ENCODE measurements at places on chromosomes 3 and 15. TPM values are rescaled to one million over a fixed set of nuclear protein-coding genes. Genes with fewer than 3 reads are reported as not detected.

The ZMYND10 gene
- total RNA-seq, result 2.6 TPM

The REC114 gene
- total RNA-seq, result not detected

The PIGZ gene
- total RNA-seq, result 10.5 TPM

GRCh38 chr3:159791336-159791735 is 197.3 kb upstream of the IL12A start:
- no peak overlapping the region for H3K27ac ChIP-seq
- H3K36me3 ChIP-seq, result no peaks in the 10 kb centered on the region
- no peaks in the 10 kb centered on the region for H3K27me3 ChIP-seq
- H3K4me3 ChIP-seq, result no peak overlapping the region

GRCh38 chr3:16060358-16060852 is 114.1 kb upstream of the GALNT15 start:
- H3K36me3 ChIP-seq, result no peaks in the 10 kb centered on the region
- no peak overlapping the region for H3K4me3 ChIP-seq
- H3K4me1 ChIP-seq, result no peaks in the 10 kb centered on the region
- peak overlapping the region; percentile 86 for H3K27ac ChIP-seq

- H3K36me3 ChIP-seq, result no peaks in the 10 kb centered on the region
- H3K27ac ChIP-seq, result no peak overlapping the region
- H3K4me3 ChIP-seq, result no peak overlapping the region
- no peak for DNase-seq
- H3K27me3 ChIP-seq, result no peaks in the 10 kb centered on the region
- no peaks in the 10 kb centered on the region for H3K4me1 ChIP-seq
Measured at GRCh38 chr3:98670020-98670419, 76.6 kb upstream of the CPOX start.

DNA sequence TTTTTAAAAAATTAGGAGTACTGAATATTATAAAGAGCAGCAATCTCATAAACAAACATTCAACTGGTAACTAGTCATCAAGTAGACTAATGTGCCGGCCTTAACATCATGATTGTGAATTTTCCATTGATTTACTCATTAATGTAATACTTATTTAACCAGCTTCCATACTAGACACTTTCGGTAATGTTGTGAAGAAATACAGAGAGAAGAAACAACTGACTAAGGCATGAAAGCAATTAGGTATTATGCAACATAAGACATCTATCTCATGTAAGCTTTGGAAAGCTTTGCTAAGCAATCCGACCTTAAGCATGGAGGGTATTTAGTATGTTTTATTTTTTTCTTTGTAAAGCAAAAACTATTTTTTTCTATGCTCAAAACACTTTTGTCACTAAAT is 108.0 kb downstream of the IL1RAP start:
- no peaks in the 10 kb centered on the region for H3K27me3 ChIP-seq
- H3K27ac ChIP-seq, result no peak overlapping the region
- no peaks in the 10 kb centered on the region for H3K36me3 ChIP-seq
- no peak for DNase-seq

DNA sequence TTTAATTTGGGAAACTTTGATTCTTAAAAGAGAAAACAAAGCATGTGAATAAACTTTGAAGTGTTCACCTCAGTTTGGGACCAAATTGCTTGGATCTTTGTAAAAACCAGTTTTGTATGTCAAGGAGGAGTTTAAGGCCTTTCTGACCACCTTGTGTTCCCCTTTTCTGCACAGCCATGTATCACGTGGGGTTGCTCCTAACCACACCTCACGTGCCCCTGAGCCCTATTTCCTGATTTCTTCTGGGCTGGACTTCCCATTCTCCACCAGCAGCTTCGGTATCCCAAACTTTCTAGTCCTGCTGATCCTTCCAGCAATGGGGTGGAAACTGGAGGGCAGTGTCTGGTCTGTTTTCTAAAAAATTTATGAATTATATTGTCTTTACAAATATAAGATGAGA is 76.4 kb upstream of the STT3B start:
- no peak overlapping the region for H3K27ac ChIP-seq
- H3K4me3 ChIP-seq, result no peak overlapping the region
- DNase-seq, result no peak
- H3K4me1 ChIP-seq, result no peaks in the 10 kb centered on the region
- no peaks in the 10 kb centered on the region for H3K36me3 ChIP-seq
- H3K27me3 ChIP-seq, result no peaks in the 10 kb centered on the region

GRCh38 chr3:76942101-76942500 is 97.8 kb upstream of the ROBO2 start:
- H3K27me3 ChIP-seq, result no peaks in the 10 kb centered on the region
- H3K36me3 ChIP-seq, result no peaks in the 10 kb centered on the region
- DNase-seq, result no peak
- no peak overlapping the region for H3K27ac ChIP-seq
- no peak overlapping the region for H3K4me3 ChIP-seq
- no peaks in the 10 kb centered on the region for H3K4me1 ChIP-seq

- H3K36me3 ChIP-seq, result no peaks in the 10 kb centered on the region
- DNase-seq, result no peak
- H3K4me3 ChIP-seq, result no peak overlapping the region
- H3K27me3 ChIP-seq, result no peaks in the 10 kb centered on the region
Measured at GRCh38 chr3:52195823-52196331, 2.1 kb upstream of the ALAS1 start.

Measured in breast epithelium (tissue), 4 donors.